Brain pericyte (primary cell): ENCODE measurements at places on chromosomes 1 and 21.

DNA sequence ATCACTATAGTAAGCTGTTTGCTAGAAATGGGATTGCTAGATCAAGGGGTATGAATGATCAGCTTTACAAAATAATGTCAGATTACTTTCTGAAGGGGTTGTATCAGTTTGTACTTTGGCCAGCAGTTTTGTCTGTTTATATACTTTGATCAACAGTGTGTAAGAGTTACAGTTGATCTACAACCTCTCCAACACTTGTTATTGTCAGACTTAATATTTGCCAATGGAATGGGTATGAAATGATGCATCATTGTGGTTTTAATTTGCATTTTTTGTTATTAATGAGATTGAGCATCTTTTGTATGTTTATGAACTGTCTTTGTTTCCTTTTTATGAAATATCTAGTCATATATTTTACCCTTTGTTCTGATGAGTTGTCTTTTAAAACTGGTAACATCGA, 4.3 kb downstream of the TTC3 start:
- no peak for DNase-seq

- DNase-seq, result no peak
Measured at GRCh38 chr21:34697826-34698225, 29.0 kb downstream of the CLIC6 start.

DNA sequence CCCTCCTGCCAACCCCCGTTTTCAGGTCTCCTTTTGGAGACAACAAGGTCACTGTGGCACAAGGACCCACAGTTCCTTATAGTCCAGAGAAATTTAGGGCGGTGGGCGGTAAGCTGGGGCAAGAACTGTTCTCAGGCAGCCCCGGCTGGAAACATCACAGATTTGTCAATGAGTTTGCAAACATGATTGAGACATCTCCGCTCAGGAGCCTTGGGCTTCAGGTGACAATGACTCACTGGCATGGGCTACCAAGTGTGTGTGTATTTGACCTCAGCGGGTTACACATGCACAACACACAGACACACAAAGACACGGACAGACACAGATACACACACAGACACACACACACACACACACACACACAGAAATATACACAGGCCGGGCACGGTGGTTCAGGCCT, 58.2 kb upstream of the ABCG1 start:
- DNase-seq, result no peak

GRCh38 chr1:216779686-216780085, 56.5 kb upstream of the ESRRG start:
- no peak for DNase-seq

- no peak for DNase-seq
Measured at GRCh38 chr1:227333423-227333822, 15.1 kb upstream of the CDC42BPA start.

DNA sequence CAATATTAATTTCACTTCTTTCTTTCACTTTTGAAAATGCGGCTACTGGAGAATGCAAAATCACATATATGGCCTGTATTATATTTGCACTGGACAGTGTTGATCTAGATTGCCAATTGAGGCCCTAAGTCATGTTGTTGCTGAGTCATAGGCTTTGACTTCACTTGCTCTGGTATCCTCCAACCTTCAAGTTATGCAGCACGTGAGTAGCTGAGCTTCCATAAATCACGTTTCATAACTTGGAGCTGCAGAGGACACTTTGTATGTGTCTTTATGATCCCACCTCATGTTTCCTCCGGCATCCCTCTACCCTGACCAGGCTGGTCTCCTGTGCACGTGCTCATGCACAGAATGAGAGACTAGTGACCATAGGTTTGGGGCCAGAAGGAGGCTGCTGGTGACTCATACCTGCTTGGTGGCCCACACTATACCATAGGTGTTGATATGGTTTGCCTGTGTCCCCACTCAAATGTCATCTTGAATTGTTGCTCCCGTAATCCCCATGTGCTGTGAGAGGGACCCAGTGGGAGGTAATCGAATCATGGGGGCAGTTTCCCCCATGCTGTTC, 103.0 kb upstream of the TSPAN2 start:
- DNase-seq, result no peak

DNA sequence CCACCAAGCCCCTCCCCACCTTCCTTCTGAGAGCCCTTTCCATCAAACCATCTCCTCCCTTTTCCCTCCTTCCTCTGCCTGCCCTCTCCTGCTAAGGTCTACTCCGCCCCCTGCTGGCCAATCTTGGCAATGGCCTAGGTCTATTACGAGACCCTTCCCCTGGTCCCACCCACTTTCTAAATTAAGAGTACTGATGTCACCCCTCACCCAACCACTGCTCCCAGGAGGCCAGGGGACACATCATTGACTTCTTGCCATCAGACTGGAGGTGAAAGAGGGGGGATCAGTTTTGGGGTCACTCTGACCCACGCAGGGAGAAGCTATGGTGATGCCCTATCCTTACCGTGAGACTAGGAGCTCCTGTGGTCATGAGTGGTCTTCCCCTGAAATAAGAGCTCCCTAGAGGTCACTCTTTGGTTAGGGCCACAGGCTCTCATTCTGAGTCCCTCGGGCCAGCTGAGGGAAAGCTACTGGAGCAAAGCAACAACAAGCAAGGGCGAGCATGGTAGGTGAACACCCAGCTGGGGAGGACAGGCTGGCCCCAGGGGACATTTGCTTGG, 34.6 kb upstream of the S100A7 start:
- DNase-seq, result no peak
